CD4-positive, alpha-beta T cell (primary cell): ENCODE measurements at places on chromosomes 1 and 21.

- no peak overlapping the region for H3K4me3 ChIP-seq
- peaks cover 3% of the 10 kb centered on the region for H3K27me3 ChIP-seq
- no peak overlapping the region for H3K27ac ChIP-seq
- no peaks in the 10 kb centered on the region for H3K36me3 ChIP-seq
These were observed 22.3 kb downstream of the BARHL2 start for GRCh38 chr1:90694846-90695245.

GRCh38 chr1:41812051-41812450 is 106.7 kb downstream of the HIVEP3 start:
- no peak overlapping the region for H3K4me3 ChIP-seq
- no peaks in the 10 kb centered on the region for H3K27me3 ChIP-seq
- peaks cover 32% of the 10 kb centered on the region for H3K4me1 ChIP-seq
- no peak overlapping the region for H3K27ac ChIP-seq
- DNase-seq: peak; percentile 35

- H3K27ac ChIP-seq: no peak overlapping the region
- no peak for DNase-seq
- no peaks in the 10 kb centered on the region for H3K4me1 ChIP-seq
- no peak overlapping the region for H3K4me3 ChIP-seq
These were observed 143.5 kb downstream of the ASTN1 start for GRCh38 chr1:177020851-177021589.

GRCh38 chr1:10865518-10866320 is 69.3 kb upstream of the CASZ1 start:
- DNase-seq: no peak
- H3K27me3 ChIP-seq: peaks cover 40% of the 10 kb centered on the region
- H3K27ac ChIP-seq: no peak overlapping the region
- H3K36me3 ChIP-seq: no peaks in the 10 kb centered on the region

- no peak overlapping the region for H3K4me3 ChIP-seq
- H3K27ac ChIP-seq: no peak overlapping the region
- H3K36me3 ChIP-seq: peaks cover 16% of the 10 kb centered on the region
- DNase-seq: no peak
- H3K27me3 ChIP-seq: no peaks in the 10 kb centered on the region
These were observed 46.7 kb downstream of the LPGAT1 start for GRCh38 chr1:211783897-211784296.

- no peaks in the 10 kb centered on the region for H3K4me1 ChIP-seq
- no peak overlapping the region for H3K27ac ChIP-seq
- H3K4me3 ChIP-seq: no peak overlapping the region
- H3K27me3 ChIP-seq: no peaks in the 10 kb centered on the region
- no peaks in the 10 kb centered on the region for H3K36me3 ChIP-seq
- no peak for DNase-seq
These were observed 1423.9 kb upstream of the PRMT6 start for GRCh38 chr1:105632342-105633196.

DNA sequence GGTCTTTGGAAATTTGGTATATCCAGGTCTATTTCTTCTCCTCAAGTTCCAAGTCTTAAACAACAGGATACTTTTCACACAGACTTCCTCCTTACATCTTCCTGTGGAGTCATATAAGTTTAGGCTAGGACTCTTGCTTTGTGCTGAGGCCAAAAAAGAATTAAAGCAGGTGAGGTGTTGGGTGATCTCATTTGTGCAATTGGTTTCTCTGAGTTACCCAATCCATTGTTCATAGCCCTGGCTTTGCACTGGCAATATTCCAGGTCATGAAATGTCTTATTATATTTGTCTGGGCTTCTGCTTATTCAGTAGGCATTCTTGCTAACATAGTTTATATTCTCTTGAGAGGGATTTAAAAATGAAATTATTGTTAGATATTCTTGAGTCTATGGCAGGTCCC is 14.1 kb upstream of the KIAA0040 start:
- H3K27me3 ChIP-seq: no peaks in the 10 kb centered on the region
- H3K4me1 ChIP-seq: peaks cover 34% of the 10 kb centered on the region
- no peak overlapping the region for H3K4me3 ChIP-seq
- no peaks in the 10 kb centered on the region for H3K36me3 ChIP-seq
- DNase-seq: no peak
- no peak overlapping the region for H3K27ac ChIP-seq

- no peak for DNase-seq
- peaks cover 24% of the 10 kb centered on the region for H3K4me1 ChIP-seq
- no peaks in the 10 kb centered on the region for H3K36me3 ChIP-seq
- no peak overlapping the region for H3K4me3 ChIP-seq
- no peaks in the 10 kb centered on the region for H3K27me3 ChIP-seq
These were observed 217.7 kb downstream of the RERE start for GRCh38 chr1:8599646-8600212.

DNA sequence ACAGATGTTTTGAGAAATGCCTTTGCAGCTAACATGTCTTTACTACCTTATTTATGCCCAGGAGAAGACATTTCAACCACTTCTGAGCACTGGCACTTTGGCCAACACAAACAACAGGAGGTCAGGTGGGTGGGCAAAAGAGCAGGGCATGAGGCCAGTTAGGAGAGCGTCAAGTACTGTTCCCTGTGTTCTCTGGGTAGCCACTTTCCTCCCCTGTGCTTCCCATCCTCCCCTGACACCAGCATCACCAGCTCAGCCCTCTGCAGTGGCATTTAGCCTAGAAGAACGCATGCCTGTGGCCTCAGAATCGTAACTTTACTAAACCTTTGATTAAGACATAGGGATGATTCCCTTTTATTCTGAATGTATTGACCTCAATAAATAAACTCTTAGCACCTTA is 18.3 kb downstream of the BTG2 start:
- no peaks in the 10 kb centered on the region for H3K27me3 ChIP-seq
- H3K27ac ChIP-seq: peak overlapping the region; percentile 98
- DNase-seq: no peak
- H3K4me3 ChIP-seq: peak overlapping the region; percentile 14
- H3K36me3 ChIP-seq: no peaks in the 10 kb centered on the region
- H3K4me1 ChIP-seq: peaks cover 97% of the 10 kb centered on the region

DNA sequence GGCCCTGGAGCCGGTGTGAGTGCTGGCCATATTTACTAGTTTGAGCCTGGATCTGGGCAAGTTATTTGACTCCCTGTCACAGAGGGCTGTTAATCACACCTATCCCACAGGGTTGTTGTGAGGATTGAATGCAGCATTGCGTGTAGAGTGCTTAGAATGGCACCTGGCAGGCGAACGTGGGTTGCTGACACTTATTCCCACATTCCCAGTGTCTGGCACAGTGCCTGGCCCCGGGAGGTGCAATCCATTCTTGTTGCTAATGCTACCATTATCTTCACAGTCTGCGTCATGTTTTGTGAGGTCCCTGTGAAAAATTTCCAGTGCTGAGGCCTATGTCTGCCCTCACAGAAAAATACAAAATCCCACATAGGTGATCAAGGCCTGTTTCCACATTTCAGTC is 66.1 kb downstream of the CD2 start:
- no peak overlapping the region for H3K4me3 ChIP-seq
- H3K27me3 ChIP-seq: no peaks in the 10 kb centered on the region
- H3K36me3 ChIP-seq: no peaks in the 10 kb centered on the region
- DNase-seq: no peak
- H3K27ac ChIP-seq: no peak overlapping the region

GRCh38 chr1:26743426-26744059 is 44.2 kb upstream of the PIGV start:
- H3K27me3 ChIP-seq: no peaks in the 10 kb centered on the region
- H3K4me1 ChIP-seq: peaks cover 91% of the 10 kb centered on the region
- H3K36me3 ChIP-seq: peaks cover 52% of the 10 kb centered on the region
- peak overlapping the region; percentile 80 for H3K27ac ChIP-seq
- DNase-seq: no peak

DNA sequence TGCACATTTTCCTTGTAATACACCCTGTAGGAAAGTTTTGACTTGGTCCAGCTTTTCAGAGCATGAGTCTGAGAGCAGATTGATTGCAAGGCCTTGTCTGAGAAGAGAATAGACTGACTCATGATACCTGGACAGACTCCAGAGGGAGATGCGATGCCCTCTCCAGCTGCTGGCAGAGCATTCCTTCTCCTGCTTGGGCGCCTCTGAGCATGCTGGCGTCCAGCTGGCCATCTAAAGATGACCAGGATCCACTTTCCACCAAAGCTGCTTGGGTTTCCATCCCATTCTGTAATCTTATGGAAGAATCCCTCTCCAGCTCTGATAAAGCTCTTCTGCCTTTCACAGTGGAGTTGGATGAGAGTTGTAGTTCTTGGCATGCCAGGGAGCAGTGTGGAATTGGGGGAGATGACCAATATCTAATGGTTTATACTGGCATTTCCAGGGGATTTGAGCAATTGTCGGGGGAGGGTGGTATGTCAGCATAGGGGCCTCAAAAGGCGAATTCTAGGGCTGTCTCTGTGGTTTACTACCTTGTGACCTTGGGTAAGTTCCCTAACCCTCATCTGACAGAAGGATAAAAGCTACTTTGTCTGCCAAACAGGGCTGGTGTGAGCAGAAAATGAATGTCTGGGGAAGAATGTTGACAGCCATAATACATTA is 19.5 kb downstream of the SZRD1 start:
- H3K4me3 ChIP-seq: peak overlapping the region; percentile 35
- H3K27me3 ChIP-seq: no peaks in the 10 kb centered on the region
- DNase-seq: no peak
- peak overlapping the region; percentile 28 for H3K27ac ChIP-seq
- H3K4me1 ChIP-seq: peaks cover 83% of the 10 kb centered on the region

- peak overlapping the region; percentile 96 for H3K4me3 ChIP-seq
- H3K27ac ChIP-seq: peak overlapping the region; percentile 98
- no peaks in the 10 kb centered on the region for H3K27me3 ChIP-seq
- DNase-seq: peak; percentile 94
These were observed 800 bp downstream of the HIPK1 start for GRCh38 chr1:113929750-113930498.

DNA sequence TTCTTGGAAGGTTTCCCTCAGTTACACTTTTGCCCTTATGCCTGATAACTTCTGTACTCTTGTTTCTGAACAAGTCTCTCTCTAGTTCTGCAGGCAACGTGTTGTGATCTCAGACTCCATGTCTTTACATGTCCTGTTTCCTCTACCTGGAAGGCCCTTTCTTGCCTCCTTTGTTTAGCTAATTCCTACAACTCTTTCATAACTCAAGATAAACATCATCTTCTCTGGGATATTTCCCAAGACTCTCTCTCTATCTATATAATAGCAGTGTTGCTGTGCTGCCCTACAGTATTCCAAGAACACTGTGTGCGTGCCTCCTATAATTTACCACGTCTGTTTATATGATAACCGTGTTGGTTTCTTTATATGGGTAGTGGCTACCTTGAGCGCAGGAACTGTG is 47.8 kb downstream of the CHRM3 start:
- no peak overlapping the region for H3K27ac ChIP-seq
- no peak for DNase-seq
